ENCODE measurements at places on chromosomes 4 and X.

GRCh38 chrX:130915302-130915701 is 12.3 kb upstream of the ENOX2 start:
- no peak for DNase-seq

DNA sequence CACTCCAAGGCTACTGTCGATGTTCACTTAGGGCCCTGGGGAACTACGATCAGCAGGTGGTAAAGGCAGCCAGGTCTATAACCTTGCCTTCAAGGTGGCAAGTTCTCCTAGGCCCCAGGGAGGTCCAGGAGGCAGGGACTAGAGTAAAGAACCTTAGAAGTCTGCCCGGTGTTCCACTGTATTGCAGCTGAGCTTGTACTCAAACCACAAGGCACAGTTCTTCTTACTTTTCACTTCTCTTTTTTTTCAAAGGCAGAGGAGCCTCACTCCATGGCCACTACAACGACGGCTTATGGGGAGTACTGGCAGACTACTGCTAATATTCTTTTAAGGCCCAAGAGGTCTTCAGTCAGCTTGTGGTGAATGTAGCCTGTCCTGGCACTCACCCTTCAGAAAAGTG is 78.8 kb upstream of the GPR174 start:
- no peak for DNase-seq

DNA sequence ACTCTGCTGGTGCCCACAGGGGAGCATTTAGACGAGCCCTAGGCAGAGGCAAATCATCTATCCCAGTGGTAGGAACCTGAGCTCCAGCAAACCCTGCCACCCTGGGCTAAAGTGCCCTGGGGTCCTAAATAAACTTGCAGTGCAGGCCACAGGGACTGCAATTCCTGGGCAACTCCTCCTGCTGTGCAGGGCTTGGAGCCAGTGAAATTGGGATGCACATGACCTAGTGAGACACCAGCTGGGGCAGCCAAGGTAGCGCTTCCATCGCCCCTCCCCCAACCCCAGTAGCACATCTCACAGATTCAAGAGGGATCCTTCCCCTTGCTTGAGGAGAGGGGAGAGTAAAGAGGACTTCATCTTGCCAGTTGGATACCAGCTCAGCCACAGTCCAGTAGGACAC is 44.1 kb downstream of the CHRNA9 start:
- DNase-seq: no peak

DNA sequence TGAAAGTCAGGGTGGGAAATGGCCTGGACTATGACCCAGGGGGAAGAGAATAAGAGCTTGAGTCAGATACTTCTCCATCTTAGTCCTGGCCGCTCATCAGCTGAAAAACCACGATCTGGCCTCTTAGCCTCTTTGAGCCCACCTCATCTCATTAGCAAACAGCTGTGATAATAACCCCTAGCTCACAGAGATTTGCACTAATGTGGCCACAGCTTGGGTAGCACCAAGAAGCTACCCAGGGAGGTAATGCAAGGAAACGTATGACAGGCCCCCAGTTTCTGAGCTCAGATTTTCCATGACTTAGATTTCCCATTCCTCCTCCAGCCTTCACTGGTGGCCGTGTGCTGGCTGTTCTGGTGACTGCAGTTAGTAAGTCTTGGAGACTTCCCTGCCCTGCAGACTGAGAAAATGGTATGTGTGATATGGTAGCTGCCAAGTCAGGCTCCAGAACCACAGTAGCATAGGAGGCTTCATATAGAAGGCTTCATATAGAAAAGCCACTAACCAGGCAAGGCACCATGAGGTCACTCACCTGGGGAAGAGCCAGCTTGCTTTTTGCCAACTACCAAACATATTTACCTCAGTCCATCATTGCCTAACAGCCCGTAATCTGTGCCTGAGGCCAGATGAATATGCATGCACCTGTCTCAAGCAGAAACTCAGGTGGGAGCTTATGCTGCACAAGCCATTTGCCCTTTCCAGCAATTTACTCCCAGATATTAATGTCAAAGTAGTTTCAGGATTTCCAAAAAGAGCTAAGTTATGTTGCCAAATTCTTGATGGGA is 51.4 kb upstream of the GABRE start:
- no peak for DNase-seq

GRCh38 chrX:68721546-68721945 is 74.1 kb downstream of the STARD8 start:
- no peak for DNase-seq

GRCh38 chr4:64747919-64748715 is 338.9 kb upstream of the TECRL start:
- no peak for DNase-seq
